Muscle of leg (tissue), 16 donors: ENCODE measurements at places on chromosomes 7 and 10. TPM values are rescaled to one million over a fixed set of nuclear protein-coding genes. Genes with fewer than 3 reads are reported as not detected.

Gene ABCA13
- 0.08 TPM for polyA plus RNA-seq

Gene CYP3A5
- 0.58 TPM for polyA plus RNA-seq

Gene SP4
- polyA plus RNA-seq, result 4.2 TPM

Gene NRG3
- polyA plus RNA-seq, result 0.15 TPM

Gene GET4
- 31.9 TPM for polyA plus RNA-seq

Gene C10orf120
- not detected for polyA plus RNA-seq

Gene CDK14
- 18.7 TPM for polyA plus RNA-seq

Gene FAM241B
- 0.34 TPM for polyA plus RNA-seq

Gene POLR2J3
- 40.2 TPM for polyA plus RNA-seq

Gene STEAP1B
- polyA plus RNA-seq, result 2.3 TPM

Gene FRMPD2
- polyA plus RNA-seq, result 0.27 TPM

Gene SPDYE3
- 4.6 TPM for polyA plus RNA-seq

Gene PPP1R9A
- 14.8 TPM for polyA plus RNA-seq

Gene FGFR2
- polyA plus RNA-seq, result 18.2 TPM

Gene WEE2
- 0.12 TPM for polyA plus RNA-seq

Gene TUBGCP2
- 46.3 TPM for polyA plus RNA-seq

Gene GPR85
- 1.3 TPM for polyA plus RNA-seq

Gene ASB10
- 3.2 TPM for polyA plus RNA-seq

Gene HOGA1
- polyA plus RNA-seq, result 0.76 TPM

Gene CFAP46
- 0.38 TPM for polyA plus RNA-seq

Gene C10orf88
- 12.4 TPM for polyA plus RNA-seq

Gene PROSER2
- polyA plus RNA-seq, result 4.0 TPM

Gene CTAGE6
- polyA plus RNA-seq, result 0.11 TPM

Gene MEST
- 796 TPM for polyA plus RNA-seq

Gene AHR
- polyA plus RNA-seq, result 51.8 TPM

Gene UCN3
- polyA plus RNA-seq, result 0.27 TPM
